Left lung (tissue), 14 donors: ENCODE measurements at places on chromosomes 1 and 21. TPM values are rescaled to one million over a fixed set of nuclear protein-coding genes. Genes with fewer than 3 reads are reported as not detected.

DNA sequence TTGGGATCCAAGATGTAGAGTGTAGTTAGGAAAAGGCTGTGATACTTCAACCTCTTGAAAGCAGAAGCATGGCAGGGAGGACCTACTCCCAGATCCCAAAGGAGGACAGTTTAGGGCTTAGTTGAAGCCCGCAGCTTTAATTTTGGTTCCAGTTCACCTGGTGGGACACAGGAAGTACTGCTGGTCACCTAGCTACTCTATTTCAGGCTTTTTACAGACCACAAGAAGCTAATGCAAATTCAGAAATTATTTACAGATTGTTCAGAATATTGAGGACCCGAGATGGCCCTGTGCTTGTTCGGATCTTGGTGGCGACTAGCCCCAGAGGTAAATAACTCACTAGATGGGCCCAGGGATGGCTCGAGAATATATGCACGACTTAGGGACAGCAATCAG lies 6.4 kb upstream of the SMCP start:
- H3K27me3 ChIP-seq, result no peaks in the 10 kb centered on the region
- H3K27ac ChIP-seq, result no peak overlapping the region
- no peaks in the 10 kb centered on the region for H3K36me3 ChIP-seq
- DNase-seq, result no peak

- H3K4me3 ChIP-seq, result no peak overlapping the region
- peak; percentile 69 for DNase-seq
- H3K4me1 ChIP-seq, result no peaks in the 10 kb centered on the region
- no peak overlapping the region for H3K27ac ChIP-seq
These were observed 12.9 kb downstream of the PTPRU start for GRCh38 chr1:29249170-29249691.

GRCh38 chr1:40095806-40096205 lies 1.2 kb downstream of the PPT1 start:
- no peaks in the 10 kb centered on the region for H3K36me3 ChIP-seq
- no peak overlapping the region for H3K4me3 ChIP-seq
- no peak overlapping the region for H3K27ac ChIP-seq

DNA sequence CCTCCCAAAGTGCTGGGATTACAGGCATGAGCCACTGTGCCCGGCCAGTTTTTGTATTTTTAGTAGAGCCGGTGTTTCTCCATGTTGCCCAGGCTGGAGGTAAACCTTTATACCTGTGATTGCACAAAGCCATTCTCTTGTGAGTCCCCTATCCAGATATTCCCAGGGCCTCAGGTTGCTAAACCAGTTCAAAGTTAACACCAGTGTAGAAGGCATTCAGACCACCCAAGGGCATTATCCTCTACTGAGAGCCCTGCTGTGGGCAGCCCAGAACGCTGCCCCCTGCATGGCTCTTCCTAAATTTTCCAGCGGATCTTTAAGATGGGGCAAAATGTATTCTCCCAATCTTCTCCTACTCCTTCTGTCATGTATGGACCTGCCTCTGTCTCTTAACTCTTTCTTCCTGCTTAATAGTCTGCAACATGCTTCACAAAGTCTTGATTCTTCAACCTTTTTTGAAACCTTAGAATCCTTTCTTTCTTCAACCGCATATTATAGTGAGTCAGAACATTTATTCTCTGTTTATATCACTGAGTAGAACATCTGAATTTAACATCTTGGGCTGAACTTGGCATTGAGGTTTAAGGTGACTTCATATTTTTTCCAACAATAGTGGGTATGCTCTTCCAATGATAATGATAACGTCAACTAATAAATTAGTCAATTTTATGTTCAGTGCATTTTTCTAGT lies 36.0 kb downstream of the UBE4B start:
- no peaks in the 10 kb centered on the region for H3K36me3 ChIP-seq
- H3K4me3 ChIP-seq, result no peak overlapping the region
- DNase-seq, result no peak
- H3K27me3 ChIP-seq, result no peaks in the 10 kb centered on the region
- H3K4me1 ChIP-seq, result peaks cover 45% of the 10 kb centered on the region

DNA sequence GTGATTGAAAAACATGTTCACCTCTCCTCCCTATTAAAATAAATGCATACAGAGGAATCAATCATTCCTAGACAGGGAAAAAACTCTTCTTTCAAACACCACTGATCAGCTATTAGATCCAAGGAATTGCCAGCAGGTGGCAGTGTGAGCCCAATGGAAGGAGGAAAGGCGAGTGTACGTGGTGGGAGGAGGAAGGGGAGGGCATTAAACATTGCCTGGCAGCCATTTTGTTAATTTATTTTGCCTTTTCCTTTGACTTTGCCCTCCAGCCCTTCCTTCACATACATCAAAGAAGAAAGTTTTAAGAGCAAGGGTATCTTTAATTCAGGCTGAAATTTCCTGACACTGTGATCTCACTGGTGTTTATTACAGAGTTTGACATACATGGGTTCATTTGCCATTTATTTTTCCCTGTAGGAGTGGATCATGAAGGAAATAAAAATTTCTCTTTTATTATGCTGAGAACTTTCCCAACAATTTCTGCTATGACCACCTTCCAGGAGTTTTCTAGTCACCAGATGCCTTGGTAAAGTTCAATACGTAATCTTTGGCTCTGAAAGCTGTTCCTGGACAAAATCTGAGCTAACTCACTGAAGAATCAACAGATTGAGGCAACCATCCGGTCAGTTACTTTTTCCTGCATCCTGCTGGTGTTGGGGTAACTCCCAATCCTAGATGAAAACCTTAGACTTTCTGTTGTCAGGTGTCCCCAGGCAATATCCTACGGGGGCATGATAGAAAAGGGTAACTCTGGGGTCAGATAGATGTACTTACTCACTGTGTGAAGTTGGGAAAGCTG lies 1.9 kb upstream of the GNAI3 start:
- peak; percentile 89 for DNase-seq
- H3K27ac ChIP-seq, result peak overlapping the region; percentile 93
- H3K4me1 ChIP-seq, result peaks cover 40% of the 10 kb centered on the region

DNA sequence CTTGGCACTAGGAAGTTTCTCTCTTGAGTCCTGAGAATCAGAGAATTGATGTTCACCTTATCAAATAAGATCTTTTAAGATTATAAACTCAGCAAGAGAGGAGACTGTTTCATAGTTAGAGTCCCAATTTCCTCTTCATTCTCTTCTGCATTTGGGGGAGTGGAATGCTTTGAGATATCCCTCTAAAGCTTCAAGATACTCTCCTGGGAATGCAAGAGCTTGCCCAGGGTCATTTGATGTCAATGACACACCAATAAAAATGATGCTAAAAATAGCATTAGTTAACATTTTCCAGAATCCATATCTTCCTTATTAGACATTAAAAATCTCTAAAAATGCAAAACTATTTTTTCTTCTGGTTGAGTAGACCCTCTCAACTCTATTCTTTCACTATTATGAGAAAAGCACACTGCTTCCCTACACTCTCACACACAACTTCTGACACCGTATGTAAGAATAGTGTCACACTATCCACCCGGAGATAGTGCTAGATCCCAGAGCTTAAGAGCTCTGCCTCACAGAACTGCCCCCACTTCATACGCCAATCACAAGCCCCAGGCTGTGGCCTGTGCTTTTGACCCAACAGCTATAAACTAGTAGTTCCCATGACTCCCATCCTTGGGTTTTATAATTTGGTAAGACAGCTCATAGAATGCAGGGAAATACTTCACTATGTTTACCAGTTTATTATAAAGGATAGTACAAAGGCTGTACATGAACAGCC lies 399.9 kb upstream of the RUNX1 start:
- H3K27ac ChIP-seq, result no peak overlapping the region
- H3K36me3 ChIP-seq, result no peaks in the 10 kb centered on the region
- no peaks in the 10 kb centered on the region for H3K27me3 ChIP-seq

- H3K4me3 ChIP-seq, result no peak overlapping the region
- H3K27ac ChIP-seq, result no peak overlapping the region
- H3K27me3 ChIP-seq, result peaks cover 40% of the 10 kb centered on the region
- H3K36me3 ChIP-seq, result no peaks in the 10 kb centered on the region
These were observed 7.6 kb upstream of the CD1A start for GRCh38 chr1:158246650-158247049.

- no peak overlapping the region for H3K4me3 ChIP-seq
- DNase-seq, result no peak
- H3K27ac ChIP-seq, result no peak overlapping the region
- H3K4me1 ChIP-seq, result peaks cover 24% of the 10 kb centered on the region
- H3K27me3 ChIP-seq, result no peaks in the 10 kb centered on the region
These were observed 57.2 kb downstream of the CACHD1 start for GRCh38 chr1:64527165-64527564.

GRCh38 chr1:151907363-151908139 lies 1.8 kb downstream of the THEM4 start:
- peaks cover 15% of the 10 kb centered on the region for H3K4me1 ChIP-seq
- no peaks in the 10 kb centered on the region for H3K27me3 ChIP-seq
- H3K4me3 ChIP-seq, result no peak overlapping the region
- H3K36me3 ChIP-seq, result peaks cover 6% of the 10 kb centered on the region
- DNase-seq, result no peak
- no peak overlapping the region for H3K27ac ChIP-seq

GRCh38 chr1:181818943-181819342 lies 242.6 kb downstream of the ZNF648 start:
- no peak overlapping the region for H3K4me3 ChIP-seq
- no peak for DNase-seq
- H3K27me3 ChIP-seq, result no peaks in the 10 kb centered on the region
- H3K36me3 ChIP-seq, result no peaks in the 10 kb centered on the region

GRCh38 chr1:29523136-29523535 lies 286.8 kb downstream of the PTPRU start:
- H3K4me3 ChIP-seq, result no peak overlapping the region
- no peaks in the 10 kb centered on the region for H3K27me3 ChIP-seq
- no peaks in the 10 kb centered on the region for H3K36me3 ChIP-seq
- no peak for DNase-seq
- no peak overlapping the region for H3K27ac ChIP-seq

DNA sequence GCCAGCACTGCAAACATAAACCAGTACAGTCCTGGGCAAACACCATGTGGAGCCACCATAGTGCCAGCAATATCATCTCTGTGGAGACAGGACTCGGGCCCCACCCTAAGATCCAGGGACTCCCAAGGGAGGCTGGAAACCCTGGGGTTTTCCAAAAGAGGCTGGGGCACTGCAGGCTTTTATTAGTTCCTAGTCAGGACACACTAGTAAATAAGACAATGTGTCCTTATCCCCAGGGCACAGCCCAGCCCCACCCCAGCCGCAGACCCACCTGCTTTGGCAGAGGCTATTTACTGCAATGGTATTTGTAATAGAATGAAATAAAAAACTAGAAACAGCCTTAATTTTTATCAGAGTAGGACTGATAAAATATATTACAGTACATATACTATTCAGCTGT lies 486 bp upstream of the GJB3 start:
- no peak for DNase-seq
- no peaks in the 10 kb centered on the region for H3K36me3 ChIP-seq
- no peak overlapping the region for H3K27ac ChIP-seq
- peaks cover 19% of the 10 kb centered on the region for H3K27me3 ChIP-seq
- H3K4me3 ChIP-seq, result no peak overlapping the region
- H3K4me1 ChIP-seq, result peaks cover 4% of the 10 kb centered on the region

- no peak for DNase-seq
- no peak overlapping the region for H3K4me3 ChIP-seq
- H3K36me3 ChIP-seq, result no peaks in the 10 kb centered on the region
- no peaks in the 10 kb centered on the region for H3K4me1 ChIP-seq
- no peak overlapping the region for H3K27ac ChIP-seq
These were observed 179.1 kb downstream of the FASLG start for GRCh38 chr1:172837816-172838679.

GRCh38 chr1:228405200-228405978 lies 1.2 kb downstream of the TRIM11 start:
- peaks cover 35% of the 10 kb centered on the region for H3K36me3 ChIP-seq
- no peak overlapping the region for H3K27ac ChIP-seq
- H3K4me3 ChIP-seq, result peak overlapping the region; percentile 95
- no peaks in the 10 kb centered on the region for H3K27me3 ChIP-seq
- DNase-seq, result peak; percentile 32
- peaks cover 45% of the 10 kb centered on the region for H3K4me1 ChIP-seq

SLC30A10 gene
- not detected for total RNA-seq

S100A8 gene
- 1,365 TPM for total RNA-seq

CR2 gene
- total RNA-seq, result 0.29 TPM

LCE1F gene
- total RNA-seq, result not detected

SPRR4 gene
- not detected for total RNA-seq

GPR52 gene
- 2.7 TPM for total RNA-seq

NOS1AP gene
- total RNA-seq, result 6.2 TPM

TMEM52 gene
- total RNA-seq, result 1.2 TPM
